ENCODE measurements at places on chromosomes 2 and 18. TPM values are rescaled to one million over a fixed set of nuclear protein-coding genes. Genes with fewer than 3 reads are reported as not detected.

- peak; percentile 22 for DNase-seq
Observed at GRCh38 chr2:24050041-24050979, 769 bp downstream of the FKBP1B start.

DNA sequence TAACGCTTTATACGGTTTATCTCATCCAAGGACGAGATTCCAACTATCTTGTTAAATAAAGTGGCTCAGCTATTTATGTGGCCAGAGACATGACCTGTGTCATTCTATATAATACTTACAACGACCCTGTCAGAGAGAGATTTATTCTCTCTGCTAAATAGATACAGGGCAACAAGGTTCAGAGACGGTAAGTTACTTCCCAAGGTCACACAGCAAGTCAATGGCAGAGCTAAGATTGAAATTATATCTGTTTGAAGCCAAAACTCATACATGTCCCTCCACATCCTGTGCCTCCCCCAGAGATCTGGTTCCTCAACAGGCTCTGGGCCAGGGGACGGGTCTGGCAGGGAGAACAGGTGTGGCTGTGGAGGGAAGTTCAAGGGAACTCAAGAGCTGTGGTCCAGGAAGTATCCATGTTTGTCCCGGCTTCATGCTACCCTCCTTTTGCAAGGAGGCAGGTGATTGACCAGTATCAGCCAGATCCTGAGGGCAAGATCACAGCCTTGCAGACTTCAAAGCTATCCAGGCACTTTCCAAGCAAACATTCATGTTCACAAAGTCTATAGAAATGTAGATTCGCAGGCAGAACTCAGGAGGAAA, 99.8 kb downstream of the CAPN13 start:
- no peak for DNase-seq

DNA sequence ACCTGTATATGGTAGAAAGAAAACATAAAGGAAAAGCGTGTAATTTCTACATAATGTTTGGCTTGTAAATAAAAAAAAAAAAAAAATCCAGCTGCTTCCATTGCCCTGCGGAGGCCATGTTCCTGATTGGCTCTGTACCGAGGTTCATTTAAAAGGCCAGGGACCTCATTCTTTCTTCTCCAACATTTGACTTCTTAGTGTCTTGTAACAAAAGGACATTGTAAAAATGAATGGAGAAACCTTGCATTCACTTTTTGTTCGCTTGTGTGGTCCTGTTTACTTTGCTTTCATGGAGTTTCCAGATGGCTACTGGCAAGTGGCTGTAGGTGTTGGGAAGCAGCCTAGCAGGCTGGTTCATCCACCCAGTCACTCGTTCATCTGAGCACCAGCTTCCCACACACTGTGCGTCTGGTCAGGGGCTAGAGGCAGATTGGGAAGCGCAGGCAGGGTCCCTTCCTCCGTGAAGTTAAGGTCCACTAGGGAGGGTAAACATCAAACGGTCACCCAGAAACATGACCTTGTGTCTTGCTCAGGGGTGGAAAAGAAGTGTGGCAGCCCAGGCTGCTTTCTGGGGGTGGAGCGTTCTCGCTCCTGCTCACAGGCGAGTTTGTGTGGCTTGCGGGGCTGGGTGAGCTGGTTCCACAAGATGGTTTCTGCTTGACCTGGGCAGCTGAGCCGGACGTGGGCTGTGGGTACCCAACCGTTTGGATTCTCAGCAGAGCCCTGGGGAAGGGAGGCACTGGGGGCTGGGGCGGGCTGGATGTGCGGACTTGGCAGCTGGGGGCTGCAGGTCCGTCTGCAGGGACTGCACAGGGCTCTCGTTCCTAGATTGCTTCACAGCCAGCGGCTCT, 260.7 kb downstream of the AGAP1 start:
- DNase-seq: no peak

DNA sequence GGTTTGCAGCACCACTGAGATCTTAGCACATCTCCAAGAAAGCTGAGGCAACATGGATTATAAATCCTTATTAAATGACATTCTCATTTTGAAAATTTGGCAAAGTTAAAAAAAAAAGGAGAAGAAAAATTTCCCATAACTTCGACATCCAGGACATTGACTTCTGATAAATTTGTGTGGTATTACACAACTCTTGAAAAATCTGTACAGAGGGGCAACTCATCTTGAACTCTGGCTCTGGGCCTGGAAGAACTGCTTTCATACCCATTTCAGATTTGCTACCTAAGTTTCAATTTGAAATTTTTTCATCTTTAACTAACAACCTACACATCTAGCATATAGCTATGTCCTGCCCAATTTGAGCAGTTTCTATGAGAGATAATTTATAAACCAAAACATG, 118.0 kb upstream of the UGP2 start:
- DNase-seq: no peak

Gene CERKL
- not detected for total RNA-seq

DNA sequence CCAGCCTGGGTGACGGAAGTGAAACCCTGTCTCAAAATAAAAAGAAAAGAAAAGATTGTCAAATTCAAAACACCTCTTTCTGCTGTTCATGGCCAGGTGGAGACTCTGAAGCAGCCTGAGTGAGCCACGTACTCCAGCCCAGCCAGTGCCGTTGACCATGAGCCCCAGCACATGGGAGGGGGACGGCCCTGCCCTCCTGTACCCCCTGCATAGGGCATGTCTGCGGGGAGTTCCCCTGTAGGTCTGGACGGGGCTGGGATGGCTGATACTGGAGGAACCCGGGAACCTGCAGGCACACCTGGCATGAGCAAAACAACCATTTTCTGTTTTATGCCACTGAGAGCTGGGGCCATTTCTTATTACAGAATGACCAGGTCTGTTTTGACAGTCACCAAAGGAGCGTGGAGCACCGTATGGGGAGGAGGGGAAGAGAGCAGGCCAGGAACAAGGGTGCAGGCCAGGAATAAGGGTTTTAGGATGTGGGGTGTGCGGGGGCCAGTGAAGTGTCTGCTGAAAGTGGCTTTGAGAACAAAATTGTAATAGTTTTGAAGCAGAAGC, 30.1 kb downstream of the TMEM18 start:
- DNase-seq: no peak

Gene FMNL2
- 10.0 TPM for total RNA-seq

Gene MROH2A
- not detected for total RNA-seq

- DNase-seq: no peak
Observed at GRCh38 chr2:202669841-202670240, 35.1 kb downstream of the FAM117B start.

All from uterus (tissue), 4 donors.